Activated T-helper 1 cell treated with anti-CD3 and anti-CD28 coated beads, Interleukin-12 subunit alpha, Interleukin-12 subunit beta, Interleukin-2, Interleukin-4 antibody, amounts not matched to agents 30 ng/mL and 10 ng/mL and 1 ng/mL, durations not matched to agents 14 hours and 24 hours and 36 hours (primary cell): ENCODE measurements at places on chromosomes 5 and 9. TPM values are rescaled to one million over a fixed set of nuclear protein-coding genes. Genes with fewer than 3 reads are reported as not detected.

GRCh38 chr9:117746263-117746662 lies 42.1 kb downstream of the TLR4 start:
- no peak for DNase-seq

- no peak for DNase-seq
Measured at GRCh38 chr9:129709438-129710168, 43.2 kb downstream of the PTGES start.

DNA sequence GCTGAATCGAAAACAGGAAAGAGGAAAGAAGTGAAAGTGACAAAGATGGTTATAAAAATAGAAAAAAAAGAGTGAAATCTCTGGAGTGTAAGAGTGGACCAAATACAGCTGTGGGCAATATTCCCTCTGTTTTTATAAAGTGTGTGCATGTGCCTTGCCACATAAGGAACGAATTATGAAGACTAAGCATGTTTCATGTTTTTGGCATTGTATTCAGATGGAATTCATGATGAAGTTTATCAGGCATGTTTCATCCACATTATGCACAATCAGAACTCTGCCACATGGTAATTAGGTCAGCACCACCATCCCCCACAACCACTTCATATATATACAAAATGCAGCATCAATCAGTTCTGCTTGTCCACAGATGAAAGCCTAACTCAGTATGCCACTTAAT lies 348.0 kb downstream of the ZNF608 start:
- DNase-seq = no peak

Gene ADAMTS2
- not detected in 2 replicates for total RNA-seq

Gene PCDHA10
- total RNA-seq = not detected in 2 replicates

DNA sequence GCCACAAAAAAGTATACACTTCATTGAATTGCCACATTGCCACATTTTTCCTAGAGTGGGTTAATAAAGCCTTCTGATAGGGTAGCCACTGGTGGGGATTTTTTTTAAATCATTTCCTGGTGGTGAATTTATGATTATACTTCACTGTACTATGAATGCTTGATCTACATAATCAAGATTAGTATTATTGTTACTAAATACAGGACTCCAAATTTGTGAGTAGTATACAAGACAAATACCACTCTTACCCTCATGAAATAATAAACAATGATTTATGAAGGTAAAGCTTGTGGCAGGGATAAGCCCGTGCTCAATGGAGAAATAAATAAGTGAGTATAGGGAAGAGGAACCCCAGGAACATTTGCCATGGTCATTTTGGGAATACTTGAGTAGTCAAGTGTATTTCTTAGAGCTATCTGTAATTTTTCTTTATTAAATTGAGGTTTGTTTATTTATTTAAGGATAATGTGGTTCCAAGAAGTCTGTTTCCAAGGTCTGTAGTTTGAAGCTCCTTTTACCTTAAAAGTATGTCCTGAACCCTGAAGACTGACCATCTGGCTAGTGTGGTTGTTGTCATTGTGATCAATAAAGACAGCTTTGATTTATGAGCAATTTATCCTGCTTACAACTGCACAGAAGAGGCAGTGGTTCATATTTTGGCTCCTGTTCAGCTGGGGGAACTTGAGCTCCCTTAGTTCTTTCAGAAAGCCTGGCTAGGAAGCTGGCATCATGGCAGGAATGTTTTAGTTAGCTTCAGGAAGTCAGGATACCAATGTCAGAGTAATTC lies 118.6 kb downstream of the ZSWIM6 start:
- DNase-seq = no peak

- DNase-seq = no peak
Measured at GRCh38 chr9:126449725-126450667, 123.4 kb downstream of the MVB12B start.

Gene DMRT2
- total RNA-seq = 1.2 and 1.5 TPM in 2 replicates
